ENCODE measurements at places on chromosomes 1 and 21. TPM values are rescaled to one million over a fixed set of nuclear protein-coding genes. Genes with fewer than 3 reads are reported as not detected.

FCRL5 gene
- 0.18 TPM for total RNA-seq

NEXN gene
- 2.3 TPM for total RNA-seq

PRKACB gene
- 11.1 TPM for total RNA-seq

LDLRAD1 gene
- total RNA-seq, result not detected

HEYL gene
- 1.4 TPM for total RNA-seq

NBPF6 gene
- not detected for total RNA-seq

DENND2D gene
- 18.6 TPM for total RNA-seq

KCND3 gene
- total RNA-seq, result 14.5 TPM

MCL1 gene
- 83.6 TPM for total RNA-seq

CA14 gene
- total RNA-seq, result 0.20 TPM

KRTAP7-1 gene
- total RNA-seq, result not detected

TEDDM1 gene
- not detected for total RNA-seq

TCHH gene
- not detected for total RNA-seq

DNA sequence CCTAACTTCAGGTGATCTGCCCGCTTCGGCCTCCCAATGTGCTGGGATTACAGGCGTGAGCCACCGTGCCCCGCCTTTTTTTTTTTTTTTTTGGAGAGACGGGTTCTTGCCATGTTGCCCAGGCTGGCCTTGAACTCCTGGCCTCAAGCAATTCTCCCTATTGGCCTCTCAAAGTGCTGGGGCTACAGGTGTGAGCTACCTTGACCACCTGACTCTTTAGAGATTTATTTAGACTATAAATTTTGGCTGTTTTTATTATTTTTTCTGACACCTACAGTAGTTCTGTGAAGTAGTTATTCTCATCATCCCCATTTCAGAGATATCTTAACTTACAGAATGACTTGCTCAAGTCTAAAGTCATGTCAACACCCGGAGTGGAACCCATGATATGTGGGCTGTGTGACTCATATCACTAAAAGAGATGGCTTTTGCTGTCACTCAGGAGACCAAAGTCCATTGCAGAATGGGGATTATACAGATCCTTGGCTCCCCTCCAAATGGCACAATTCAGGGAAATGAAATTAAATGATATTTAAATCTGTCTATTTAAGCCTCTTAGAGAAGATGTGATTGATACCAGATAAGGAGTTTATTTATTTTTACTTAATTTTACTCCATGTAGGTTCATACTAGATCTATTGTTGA lies 93.2 kb downstream of the CTH start:
- DNase-seq, result no peak

DNA sequence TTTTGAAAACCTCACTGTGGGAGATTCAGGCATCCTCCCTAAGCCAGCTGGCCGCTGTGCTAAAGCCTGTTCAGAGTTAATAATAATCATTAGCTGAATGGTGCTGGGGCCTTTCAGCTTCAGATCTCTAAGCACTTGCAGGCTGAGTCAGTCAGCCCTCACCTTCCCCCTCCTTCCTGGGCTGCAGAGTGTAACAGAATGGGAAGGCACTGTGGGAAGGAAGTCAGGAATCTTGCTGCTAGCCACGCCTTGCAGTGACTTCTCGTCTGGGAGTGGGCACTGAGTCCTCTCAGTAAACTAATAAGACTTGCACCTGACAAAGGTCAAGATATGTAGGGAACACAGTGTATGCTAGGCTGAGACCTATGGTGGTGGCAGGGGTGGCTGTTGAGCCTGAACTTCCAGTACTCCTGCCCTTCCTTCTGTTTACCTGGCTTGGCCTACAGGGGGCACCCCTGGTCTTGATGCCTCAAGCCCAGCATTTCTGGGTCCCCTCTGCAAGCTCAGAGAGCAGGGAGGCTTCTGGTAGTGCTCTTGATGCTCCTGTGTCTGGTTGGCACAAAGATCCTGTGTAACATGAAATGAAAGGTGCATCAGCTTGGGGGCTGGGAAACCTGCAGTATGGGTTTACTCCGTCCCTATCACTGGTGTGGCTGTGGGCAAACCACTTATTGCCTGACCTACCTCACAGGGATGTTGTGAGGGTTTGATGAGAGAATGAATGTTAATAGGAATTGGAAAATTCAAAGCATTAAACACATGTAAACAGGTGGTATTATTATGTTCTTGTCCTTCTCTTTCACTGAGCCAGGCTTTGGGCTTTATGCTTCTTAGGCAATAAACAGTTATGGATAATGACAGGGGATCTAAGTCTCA lies 6.0 kb downstream of the CYB561D1 start:
- DNase-seq, result no peak

GRCh38 chr1:199322278-199322677 lies 683.4 kb downstream of the PTPRC start:
- no peak for DNase-seq

DNA sequence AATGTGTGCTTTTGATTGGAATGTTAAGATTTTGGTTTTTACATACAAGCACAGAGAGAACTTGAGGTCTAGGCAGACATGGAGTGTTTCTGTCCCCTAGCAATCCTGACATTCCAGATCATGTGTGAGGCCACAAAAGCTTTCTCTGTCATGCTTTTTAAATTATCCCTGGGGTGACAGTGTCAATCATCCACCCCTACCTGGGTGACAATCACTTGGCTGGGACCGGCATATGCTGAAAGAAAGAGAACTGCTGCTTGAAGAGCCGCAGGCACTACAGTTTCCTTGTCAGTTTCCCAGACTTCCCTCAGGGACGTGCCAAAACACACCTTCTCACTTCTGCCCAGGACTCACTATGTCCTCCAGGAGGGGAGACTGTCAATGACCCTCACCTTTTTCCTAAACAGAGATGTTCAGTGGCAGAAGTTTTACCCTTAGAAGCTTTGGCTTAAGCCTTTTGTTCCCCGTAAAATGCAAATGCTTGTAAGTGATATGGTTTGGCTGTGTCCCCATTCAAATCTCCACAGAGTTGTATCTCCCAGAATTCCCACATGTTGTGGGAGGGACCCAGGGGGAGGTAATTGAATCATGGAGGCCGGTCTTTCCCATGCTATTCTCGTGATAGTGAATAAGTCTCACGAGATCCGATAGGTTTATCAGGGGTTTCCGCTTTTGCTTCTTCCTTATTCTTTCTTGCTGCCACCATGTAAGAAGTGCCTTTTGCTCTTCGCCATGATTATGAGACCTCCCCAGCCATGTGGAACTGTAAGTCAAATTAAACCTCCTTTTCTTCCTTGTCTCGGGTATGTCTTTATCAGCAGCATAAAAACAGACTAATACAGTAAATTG lies 217.4 kb downstream of the FGGY start:
- DNase-seq, result no peak

- DNase-seq, result no peak
These were observed 44.3 kb upstream of the KCNK1 start for GRCh38 chr1:233569636-233570035.

- DNase-seq, result no peak
These were observed 181.2 kb downstream of the PLPPR4 start for GRCh38 chr1:99445486-99445885.

GRCh38 chr1:211653959-211654496 lies 21.4 kb downstream of the NEK2 start:
- no peak for DNase-seq

DNA sequence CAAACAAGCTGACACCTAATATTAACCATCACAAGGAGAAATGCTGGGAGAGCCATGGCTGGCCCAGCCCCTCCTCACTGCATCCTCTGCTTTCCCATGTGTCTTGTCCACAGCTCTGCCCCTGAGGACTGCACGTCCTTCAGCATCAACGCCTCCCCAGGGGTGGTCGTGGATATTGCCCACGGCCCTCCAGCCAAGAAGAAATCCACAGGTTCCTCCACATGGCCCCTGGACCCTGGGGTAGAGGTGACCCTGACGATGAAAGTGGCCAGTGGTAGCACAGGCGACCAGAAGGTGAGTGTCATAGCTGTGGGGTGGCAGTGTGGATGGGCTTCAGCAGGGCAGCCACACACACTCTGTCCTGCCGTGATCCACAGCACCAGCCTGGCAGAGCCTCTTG lies 22.9 kb downstream of the PADI4 start:
- no peak for DNase-seq

DNA sequence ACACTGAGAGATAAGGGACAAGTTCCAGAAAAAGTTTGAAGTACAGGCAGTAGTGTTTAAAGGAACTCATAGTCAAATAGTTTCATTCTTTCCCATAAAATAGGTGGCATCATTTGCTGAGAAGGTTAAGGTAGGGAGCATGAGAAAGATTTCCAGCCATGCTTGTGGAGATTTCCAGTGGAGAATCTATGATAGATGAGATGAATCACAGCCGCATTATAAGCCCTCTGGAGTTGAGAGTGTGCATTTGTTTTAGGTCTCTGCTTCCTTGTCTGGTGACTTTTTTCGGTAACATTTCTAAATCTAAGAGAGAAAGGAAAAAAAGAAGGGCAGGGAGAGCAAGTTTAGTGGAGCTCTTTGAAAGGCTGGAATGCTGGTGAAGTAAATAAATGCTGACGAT lies 108.7 kb downstream of the DISP1 start:
- DNase-seq, result no peak

- no peak for DNase-seq
These were observed 199.3 kb upstream of the ZC3H12A start for GRCh38 chr1:37274938-37275631.

- DNase-seq, result no peak
These were observed 560.8 kb downstream of the NEGR1 start for GRCh38 chr1:71721532-71721931.

- no peak for DNase-seq
These were observed 22.9 kb downstream of the CITED4 start for GRCh38 chr1:40838980-40839942.

- DNase-seq, result no peak
These were observed 14.0 kb downstream of the LBR start for GRCh38 chr1:225413708-225414375.

DNA sequence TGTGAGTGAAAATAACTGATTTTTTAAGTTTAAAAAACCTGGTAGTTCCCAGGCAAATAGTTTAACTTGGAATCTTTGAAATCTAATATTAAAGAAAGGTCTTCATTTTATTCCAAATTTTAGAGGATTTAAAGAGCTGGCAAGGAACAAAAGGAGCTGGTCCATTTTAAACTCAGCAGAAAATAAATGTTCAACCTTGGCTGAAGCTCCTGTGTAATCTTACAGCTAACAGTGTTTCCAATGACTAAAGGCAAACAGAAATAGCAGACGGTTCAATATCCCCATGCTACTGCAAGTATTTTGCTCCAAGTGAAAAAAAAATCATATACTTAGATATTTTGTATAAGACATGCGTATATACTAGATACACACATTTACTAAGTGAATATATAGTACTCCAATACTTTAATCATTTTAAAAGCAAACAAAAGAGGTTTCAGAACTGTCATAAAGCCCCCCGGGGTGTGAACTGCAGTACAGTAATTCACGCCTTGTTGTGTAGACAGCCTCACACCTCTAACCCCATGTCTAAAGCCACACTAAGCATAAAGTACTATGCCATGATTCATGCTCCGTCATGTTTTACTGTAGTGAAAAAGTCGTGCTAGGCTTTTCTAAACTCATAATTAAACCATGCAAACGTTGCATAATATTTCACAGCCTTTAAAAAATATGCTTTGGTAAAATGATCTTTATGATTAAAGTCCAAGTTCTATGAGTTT lies 132.2 kb downstream of the CLIC6 start:
- DNase-seq, result no peak

DNA sequence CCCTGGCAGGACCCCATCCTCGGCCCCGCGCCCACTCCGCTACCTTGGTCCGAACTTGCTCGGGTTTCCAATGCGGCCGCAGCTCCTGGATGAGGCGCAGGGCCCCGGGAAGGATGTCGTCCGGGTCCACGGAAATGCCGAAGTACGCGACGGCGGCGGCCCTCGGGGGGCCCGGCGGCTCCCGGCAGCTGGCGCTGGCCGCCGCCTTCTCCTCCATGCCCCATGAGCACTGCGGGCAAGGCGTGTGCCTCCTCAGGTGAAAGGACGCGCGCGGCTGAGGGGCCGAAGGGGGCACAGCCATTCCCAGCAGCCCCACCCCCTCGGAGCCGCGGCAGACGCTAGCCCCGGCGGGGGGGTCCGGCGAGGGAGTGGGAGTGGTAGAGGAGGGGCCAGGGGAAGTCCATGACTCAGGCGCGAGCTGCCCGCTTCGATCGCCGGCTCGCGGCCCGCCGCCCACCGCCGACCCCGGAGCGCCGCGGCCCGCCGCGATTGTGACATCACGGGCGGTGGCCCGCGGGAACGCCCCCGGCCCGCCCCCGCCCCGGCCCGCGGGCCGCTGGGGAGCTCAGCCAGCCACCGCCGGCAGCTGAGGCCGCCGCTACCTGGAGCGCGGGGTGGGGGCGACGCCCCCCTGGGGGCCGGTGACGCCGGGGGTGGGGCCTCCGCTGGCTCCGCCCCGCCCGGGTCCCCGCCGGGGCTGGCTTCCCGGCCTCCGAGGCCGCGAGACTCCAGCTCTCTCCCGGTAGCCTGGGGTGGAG lies at the start of gene ETNK2:
Gene ETNK2, minus strand, starts transcription at position 493 of the 758 bp plus-strand sequence. Its CDS starts 192 bp downstream, at position 301.
- peak; percentile 90 for DNase-seq
